ENCODE measurements at places on chromosomes 2 and 18.

GRCh38 chr2:47043142-47043890, 111.8 kb downstream of the STPG4 start:
- DNase-seq = peak; percentile 97

DNA sequence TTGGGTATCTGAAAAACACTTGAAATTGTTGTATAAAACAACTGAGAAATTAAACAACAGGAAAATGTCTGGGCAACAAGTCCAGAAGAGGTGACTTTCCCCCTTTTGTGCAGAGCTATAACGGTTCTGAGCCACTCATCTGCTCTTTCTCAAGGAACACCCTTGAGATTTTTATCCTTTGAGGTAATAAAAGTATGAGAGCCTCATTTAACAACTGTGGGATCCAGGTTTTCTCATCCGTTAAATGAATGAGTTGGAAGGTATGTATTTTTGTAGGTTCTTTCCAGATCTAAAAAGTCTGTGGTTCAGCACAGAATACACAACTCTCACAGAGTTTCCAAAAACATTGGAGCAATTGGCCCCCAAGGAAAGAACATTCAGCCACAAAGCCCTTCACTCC, 93.0 kb downstream of the ANKRD44 start:
- no peak for DNase-seq

- DNase-seq = peak; percentile 59
Measured at GRCh38 chr18:12946549-12947284, 1.1 kb upstream of the SEH1L start.

DNA sequence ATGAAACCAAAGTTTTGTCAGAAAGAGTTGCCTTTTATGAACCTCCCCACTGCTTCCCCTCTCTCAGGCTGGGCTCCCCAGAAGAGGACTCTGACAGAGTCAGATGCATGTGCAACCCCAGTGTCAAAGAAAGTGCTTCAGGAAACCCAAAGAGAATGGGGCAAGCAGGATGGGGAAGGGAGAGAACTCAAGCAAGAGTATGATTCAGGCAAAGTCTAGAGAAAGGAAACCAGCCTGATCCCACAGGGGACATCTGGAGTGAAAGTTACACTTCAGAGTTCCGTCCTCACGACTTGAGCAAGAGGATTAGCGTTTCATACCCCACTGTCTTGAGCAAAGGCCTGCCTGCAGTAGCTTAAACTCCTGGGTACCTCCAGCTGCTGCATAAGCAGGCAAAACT, 51.8 kb upstream of the EPC2 start:
- no peak for DNase-seq

DNA sequence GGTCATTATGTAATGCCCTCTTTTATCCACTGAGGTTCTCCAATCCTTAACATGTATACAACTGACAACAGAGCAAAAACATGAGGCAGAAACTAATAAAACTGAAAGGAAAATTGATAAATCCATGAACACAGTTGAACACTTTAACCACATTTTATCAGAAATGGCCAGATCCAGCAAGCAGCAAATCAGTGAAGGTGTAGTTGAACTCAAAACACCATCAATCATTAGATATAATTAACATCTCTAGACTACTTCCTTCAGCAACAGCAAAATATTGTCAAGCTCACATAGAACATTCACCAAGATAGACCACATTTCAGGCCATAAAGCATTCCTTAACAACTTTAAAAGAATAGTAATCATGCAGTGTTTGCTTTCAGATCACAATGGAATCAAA, 72.9 kb downstream of the HS6ST1 start:
- no peak for DNase-seq

DNA sequence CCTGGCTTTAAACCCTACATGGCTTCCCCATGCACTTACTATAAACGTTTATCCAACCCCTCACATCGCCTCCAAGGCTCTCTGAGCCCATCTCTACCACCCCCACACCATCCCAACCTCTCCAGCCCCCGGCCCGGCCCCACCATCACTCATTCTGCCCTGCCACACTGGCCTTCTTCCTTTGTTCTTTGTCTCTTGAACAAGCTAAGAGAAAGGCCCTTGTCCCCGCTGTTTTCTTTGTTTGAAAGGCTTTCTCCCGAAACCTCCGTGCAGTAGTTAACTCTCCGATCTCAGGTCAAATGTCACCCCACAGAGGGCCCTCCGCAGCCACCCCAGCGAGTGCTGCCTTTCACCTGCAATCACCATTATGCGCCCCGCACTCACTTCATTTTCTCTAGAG, 100.4 kb downstream of the AFF3 start:
- no peak for DNase-seq

DNA sequence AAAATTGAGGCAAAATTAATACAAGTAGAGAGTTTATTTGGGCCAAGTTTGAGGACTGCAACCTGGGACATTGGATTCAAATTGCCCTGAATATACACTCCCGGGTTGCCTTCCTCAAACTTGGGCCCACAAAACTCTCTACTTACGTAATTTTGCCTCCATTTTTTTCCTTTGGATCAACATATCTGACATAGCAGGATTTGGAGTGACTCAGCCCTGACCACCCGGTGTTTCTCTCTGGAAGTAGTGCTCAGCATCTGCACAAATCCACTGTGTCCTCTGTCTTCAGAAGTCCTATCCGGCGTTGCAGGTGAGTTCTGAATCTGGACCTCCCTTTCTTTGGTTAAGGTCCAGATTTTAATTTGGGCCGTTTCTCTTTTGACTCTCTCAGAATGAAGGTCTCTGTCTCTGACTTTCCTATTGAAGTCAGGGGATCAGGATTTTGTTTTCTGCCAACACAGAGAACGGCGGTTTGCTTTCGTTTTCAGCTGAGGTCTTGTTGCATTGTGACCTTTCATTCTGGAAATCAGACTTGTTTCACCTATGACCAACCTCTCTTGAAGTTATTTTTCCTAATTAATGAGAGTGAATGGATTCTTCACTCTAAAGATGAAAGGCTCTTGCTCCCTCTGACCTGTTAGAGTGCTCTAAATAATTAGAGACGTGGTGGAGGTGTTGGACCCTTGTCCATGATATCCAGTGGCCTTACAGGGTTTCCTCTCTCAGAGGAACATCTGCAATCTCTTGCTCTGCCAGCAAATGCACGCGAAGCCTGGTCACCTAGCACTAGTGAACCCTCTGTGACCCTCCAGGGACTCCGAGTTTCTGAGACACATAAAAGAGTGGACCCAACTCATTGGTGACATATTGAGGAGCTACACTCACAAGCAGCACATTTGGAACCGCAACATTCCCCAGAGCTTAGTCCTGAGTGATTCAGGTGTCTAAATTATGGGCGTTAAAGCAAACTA, 13.6 kb downstream of the TCF23 start:
- DNase-seq = no peak

DNA sequence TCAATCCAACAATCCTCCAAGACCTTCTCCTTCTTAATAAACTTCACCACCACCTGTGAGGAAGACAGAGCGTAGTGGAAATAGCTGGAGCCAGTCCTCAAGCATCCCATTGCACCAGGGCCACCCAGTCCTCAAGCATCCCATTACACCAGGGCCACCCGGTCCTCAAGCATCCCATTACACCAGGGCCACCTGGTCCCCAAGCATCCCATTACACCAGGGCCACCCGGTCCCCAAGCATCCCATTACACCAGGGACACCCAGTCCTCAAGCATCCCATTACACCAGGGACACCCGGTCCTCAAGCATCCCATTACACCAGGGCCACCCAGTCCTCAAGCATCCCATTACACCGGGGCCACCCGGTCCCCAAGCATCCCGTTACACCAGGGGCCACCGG, 13.3 kb upstream of the MTERF4 start:
- DNase-seq = no peak

DNA sequence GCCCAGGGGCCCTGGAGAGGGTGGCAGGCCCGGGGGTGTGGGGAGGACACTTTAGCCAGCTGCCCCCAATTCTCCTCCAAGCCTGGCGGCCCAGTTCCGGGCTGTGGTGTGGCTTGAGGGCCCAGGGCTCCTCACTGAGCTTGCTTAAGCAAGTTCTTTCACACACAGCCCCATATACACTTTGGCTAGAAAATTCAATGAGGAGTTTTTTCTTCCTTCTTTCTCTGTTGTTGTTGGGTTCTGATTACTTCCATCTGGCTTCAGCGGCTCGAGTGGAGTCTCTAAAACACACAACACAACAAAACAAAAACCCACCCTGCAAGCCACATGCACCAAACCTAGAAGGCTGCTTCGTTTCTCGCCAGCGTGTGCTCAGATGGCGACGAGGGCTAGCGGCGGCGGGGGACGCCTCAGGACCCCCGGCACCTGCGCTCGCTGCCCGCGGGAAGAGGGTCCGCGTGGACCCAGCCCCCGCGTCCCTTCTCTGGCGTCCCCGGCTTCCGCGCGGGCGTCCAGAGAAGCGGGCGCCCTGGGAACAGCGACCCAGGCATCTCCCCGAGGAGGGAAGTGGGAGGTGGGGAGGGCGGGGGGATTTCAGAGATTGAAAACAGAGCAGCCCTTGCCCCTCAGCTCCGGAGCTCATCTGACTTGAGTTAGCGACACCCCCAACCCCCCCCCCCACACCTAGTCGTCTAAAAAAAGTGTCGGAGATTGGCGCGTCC, 577 bp upstream of the GLI2 start:
- DNase-seq = no peak

GRCh38 chr2:164850235-164850634, 8.6 kb upstream of the COBLL1 start:
- DNase-seq = no peak

DNA sequence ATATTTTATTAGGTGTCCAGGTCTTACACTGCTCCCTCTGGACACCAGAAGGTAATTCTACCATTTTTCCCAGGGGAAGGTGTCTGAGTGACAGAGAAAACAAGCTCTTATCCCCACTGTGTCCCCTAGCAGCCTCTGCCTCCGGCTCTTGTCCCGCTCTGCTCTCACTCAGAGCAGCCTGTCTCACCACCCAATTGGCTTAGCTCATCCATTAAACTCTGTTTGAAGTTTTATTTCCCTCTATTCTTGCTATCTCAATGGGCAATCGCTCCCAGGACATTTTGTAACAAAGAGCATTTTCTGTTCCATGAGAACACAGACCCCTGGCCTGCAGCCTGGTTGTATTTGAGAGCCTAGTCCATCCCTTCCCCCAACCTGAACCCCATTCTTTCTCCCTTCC, 90.6 kb upstream of the LDAH start:
- DNase-seq = no peak

DNA sequence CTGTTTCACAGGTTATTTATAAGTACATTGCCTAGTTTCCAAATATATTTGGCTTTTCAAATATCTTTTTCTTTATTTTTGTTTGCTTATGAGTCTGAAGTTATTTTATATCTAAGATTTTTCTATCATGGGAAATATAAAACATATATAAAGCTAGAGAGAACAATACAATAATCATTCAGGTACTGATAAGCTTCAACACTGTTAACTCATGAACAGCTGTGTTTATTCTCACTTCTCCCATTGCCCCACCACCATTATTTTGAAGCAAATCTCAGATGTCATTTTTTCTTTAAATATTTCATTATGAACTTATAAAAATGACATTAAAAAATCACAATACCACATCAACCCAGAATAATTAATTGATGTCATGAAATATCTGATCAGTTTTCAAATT, 9.7 kb downstream of the CAMKMT start:
- no peak for DNase-seq

DNA sequence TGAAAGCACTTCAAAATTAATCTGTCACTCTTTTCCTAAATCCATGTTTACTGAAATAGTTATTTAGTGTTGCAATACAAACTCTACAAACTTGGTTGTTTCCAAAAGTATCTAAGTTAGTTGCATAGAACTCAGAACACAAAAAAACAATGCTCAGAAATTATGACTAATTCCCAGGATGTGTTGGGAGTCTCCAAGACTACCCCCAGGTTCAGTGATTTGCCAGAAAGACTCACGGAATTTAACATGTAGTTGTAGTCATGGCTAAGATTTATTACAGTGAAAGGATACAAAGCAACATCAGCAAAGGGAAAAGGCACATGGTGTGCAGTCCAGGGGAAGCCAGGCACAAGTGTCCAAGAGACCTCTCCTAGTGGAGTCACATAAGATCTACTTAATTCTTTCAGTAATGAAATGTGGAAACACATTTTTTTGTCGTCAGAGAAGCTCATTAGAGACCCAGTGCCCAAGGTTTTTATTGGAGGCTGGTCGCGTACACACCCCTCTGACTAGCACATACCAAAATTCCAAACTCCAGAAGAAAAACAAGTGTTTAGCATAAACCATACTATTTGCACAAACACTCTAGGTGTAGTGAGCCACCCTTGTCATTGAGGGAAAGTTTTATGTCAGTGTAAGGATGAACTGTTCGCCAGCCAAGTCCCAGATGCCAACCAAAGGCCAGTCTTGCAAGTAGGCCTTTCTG, 43.3 kb upstream of the CYP20A1 start:
- DNase-seq = no peak

GRCh38 chr2:109213646-109214433, 84.8 kb downstream of the SH3RF3 start:
- no peak for DNase-seq

GRCh38 chr2:45191146-45191863, 182.1 kb upstream of the SIX2 start:
- no peak for DNase-seq

DNA sequence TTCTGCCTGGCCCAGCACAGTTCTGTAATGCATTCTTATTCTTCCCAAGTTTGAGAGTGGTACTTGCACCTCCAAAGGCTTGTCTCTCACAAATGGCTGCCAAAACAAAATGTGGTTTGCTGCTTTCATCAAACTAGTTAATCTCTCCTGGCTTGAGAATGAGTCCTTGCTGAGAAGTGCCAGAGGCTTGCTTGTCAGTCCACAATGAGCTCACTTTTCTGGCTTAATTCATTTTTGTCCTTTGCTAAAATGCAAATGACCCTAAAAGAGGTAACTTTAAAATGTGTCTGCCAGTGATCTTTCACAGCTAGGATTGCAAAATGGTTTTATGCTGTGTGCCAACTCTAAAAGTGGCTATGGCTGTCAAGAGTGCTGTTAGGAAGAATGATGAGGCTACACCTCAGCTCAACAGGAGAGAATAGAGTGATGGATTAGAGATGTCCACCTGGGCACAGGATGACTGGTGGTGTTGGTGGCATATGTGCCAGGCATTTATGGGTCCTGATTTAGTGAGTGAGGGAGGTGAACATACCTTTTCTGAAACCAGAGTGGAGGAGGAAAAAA, 291.2 kb upstream of the HNMT start:
- no peak for DNase-seq

GRCh38 chr2:225512876-225513540, 113.5 kb downstream of the NYAP2 start:
- no peak for DNase-seq

- DNase-seq = no peak
Measured at GRCh38 chr2:25036221-25036559, 5.7 kb upstream of the EFR3B start.

- no peak for DNase-seq
Measured at GRCh38 chr2:189076572-189076971, 102.4 kb downstream of the COL3A1 start.

DNA sequence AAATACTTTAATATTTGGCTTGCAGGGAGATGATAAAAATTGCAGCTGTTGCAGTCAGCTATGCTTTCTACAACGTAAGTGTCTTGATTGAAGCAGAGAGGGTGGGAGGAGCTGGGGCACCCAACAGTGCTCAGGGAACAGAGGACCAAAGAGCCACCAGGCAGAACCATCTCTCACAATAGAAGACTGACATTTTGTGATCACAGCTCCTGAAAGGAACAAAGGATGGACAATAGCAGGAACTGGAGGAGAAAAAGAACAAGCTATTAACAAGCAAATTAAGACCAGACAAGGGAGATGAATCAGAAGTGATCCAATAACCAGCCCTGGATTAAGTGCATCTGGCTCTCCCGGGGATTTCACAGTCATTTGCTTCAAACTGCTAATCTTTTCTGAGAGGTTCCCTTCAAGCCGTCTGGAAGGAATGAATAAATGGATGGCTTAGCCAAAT, 65.7 kb upstream of the SMAD2 start:
- DNase-seq = no peak

GRCh38 chr18:42048158-42048557, 93.1 kb downstream of the PIK3C3 start:
- peak; percentile 73 for DNase-seq

GRCh38 chr2:156309167-156309566, 23.4 kb downstream of the NR4A2 start:
- no peak for DNase-seq

Data from SW 1271 (cell line).